Activated CD4-positive, alpha-beta T cell treated with anti-CD3 and anti-CD28 coated beads for 36 hours (primary cell): ENCODE measurements at places on chromosomes 11 and 22. TPM values are rescaled to one million over a fixed set of nuclear protein-coding genes. Genes with fewer than 3 reads are reported as not detected.

- DNase-seq: no peak
Measured at GRCh38 chr11:85595285-85595884, 31.8 kb downstream of the DLG2 start.

- peak; percentile 64 for DNase-seq
Measured at GRCh38 chr22:25069758-25070481, 117.4 kb downstream of the KIAA1671 start.

GRCh38 chr22:45996241-45997076, 19.5 kb upstream of the WNT7B start:
- DNase-seq: no peak

DNA sequence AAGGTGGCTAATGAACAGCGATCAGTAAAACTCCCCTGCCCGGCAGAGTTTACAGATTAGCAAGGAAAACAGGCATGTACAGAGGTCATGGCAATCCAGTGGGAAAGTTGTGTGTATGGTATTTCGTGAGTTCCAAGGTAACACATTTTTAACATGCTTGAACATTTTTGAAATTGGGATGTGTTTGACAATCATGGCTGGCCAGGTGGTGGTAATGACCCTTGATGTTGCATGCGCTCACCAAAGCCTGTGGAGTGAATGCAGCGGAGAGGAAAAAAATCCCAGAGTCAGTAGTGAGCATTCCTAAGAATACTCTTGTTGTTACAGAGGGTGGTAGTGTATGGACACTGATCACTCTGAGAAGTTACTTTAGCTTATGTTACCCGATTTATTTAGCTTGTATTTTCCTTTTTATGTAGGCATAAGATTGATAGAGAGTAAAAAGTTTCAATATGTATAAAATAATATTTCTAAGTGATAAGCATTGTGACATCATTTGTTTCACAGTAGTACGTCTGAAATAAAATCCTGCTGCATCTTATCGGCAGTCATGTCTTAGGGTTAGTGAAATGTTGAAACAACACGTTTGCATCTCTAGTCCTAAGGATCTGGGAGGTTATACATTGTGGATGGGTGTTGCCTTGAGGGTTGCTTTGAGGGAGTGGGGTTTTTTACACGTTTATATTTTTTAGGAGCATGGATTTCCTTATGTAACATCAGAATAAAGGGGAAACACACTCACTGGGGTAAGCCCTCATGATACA, 8.7 kb downstream of the TEAD1 start:
- DNase-seq: no peak

GRCh38 chr11:70399681-70400112, 1.4 kb downstream of the CTTN start:
- DNase-seq: peak; percentile 22

DNA sequence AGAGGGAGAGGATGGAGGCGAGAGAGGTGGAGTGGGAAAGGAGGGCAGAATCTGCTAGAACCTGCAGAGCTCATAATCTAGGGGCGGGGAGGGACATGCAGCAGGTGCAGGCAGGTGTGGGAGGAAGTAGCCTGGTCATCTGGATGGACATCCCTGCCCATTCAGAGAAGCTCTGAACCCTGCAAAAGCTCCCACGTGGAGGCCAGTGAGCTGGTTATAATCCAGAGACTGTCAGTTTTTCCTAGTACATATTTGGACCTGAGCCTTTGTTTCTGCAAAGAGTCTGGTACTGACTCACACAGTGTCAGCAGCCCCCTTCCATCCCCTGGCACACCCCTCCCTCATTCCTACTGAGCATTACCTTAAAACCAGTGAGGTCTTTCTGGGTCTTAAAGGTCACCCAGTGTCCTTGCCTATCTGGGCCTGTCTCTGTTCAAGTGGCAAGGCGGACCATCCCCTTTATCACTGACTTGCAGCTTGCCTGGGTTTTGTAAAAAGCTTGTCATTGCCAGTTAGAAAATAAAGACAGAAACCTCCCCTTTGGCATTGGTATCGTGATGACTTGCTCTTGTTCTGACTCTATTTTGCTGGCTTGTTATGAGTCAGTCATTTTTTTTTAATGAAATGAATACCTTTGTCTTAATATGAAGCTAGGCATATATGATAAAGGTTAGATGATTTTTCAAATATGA, 26.1 kb downstream of the PTPRJ start:
- DNase-seq: peak; percentile 74

- no peak for DNase-seq
Measured at GRCh38 chr11:119525867-119526196, 102.9 kb upstream of the THY1 start.

CELF1 gene
- total RNA-seq: 132 TPM
